NCI-H1105 treated with DMSO at 0.1 percent for 48 hours (cell line): ENCODE measurements at places on chromosomes 6 and 20.
A peak's percentile ranks its signal among the peaks of the same experiment; 100 is the strongest.

DNA sequence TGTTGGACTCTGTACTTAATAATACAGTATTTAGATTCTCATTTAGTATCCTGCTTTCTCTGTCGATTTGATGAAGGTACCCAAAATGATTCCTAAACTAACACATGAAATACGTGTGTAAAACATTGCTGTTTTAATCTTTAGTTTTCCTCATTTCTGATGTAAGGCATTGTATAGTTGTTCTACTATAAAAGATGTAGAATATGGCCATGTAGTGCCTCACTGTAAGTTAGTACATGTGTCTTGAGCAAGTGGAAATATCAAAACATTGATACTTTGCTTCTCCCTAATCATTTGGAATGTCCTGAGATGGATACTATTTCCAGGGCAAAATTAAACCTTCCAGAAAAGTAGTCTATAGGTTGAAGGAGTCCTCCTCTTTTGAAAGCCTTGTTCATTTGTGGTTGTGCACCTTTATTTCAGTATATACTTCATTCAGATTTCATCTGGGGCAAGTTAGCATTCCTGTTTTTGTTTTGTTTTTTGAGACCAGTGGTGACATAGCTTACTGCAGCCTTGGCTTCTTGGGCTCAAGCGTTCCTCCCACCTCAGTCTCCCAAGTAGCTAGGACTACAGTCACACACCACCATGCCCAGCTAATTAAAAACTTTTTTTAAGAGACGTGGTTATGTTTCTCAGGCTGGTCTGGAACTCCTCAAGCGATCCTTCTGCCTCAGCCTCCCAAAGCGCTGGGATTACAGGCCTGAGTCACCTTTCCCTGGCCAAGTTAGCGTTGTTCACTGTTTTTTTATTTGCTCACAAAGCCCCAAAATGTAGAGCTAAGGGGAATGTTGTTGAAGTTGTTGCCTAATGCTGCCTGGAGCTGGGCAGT, 11.6 kb downstream of the SRSF3 start:
- DNase-seq, result no peak

DNA sequence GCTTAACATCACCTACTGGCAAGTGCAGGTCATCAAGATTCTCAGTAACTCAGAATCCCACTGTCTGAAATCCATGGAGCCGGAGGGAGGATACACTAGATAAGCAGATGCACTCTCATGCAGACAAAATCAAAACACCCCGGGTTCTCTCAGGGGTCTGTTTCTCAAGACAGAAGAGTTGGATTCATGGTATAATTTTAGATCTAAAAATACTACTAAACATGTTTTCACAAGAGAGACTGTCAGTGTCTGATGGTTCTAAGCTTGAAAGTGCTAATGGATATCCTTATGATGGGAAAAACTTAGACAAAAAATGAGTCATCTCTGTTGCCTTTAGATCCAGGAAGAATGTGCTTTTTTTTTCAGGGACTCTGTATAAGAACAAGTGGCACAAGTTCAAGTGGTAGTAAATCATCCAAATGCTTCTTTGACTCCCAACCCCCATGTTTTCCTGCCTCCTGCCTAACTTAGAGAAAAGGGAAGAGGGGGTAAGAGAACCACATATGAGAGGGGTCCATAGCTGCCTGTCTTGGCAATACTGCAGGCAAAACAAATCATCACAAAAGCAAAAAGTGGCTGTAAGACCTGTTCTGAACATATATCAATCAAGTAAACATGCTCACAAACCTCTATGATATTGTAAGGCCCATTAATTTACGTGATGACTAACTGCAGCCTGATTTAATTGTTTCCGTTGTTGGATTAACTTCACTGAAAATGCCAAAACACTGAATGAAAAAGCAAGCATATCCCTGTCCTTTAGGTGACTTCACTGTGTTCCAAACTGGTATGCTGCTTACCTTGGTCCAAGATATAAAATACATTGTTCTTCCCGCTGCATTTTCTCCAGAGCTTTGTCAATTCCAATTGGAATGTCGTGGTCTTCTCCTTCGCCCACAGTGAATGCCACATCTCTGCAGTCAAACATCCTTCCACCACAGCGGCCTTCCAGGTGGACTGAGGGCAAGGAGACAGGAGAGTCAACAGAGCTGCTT, 84.0 kb upstream of the TULP1 start:
- DNase-seq, result no peak

DNA sequence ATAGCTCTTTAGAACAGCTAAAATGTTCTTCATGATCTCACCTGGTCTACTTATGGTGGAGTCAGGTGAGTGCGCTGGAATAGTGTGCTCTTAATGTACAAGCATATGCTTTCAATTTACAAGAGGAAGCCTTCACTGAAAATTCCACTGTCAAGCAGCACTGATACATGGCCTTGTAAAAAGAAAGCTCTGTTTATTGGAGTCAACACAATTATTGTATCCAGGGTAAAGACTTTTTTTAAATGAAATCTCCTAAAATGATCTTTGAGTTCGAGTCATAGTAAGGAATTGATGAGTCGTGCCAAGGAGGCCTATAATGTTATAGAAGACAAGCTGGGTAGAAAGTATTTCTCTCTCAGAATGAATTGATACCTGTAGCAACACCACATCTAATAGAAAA, 41.6 kb upstream of the CARMIL1 start:
- no peak for DNase-seq

GRCh38 chr6:127811900-127812570, 88.8 kb downstream of the THEMIS start:
- peak; percentile 64 for DNase-seq

DNA sequence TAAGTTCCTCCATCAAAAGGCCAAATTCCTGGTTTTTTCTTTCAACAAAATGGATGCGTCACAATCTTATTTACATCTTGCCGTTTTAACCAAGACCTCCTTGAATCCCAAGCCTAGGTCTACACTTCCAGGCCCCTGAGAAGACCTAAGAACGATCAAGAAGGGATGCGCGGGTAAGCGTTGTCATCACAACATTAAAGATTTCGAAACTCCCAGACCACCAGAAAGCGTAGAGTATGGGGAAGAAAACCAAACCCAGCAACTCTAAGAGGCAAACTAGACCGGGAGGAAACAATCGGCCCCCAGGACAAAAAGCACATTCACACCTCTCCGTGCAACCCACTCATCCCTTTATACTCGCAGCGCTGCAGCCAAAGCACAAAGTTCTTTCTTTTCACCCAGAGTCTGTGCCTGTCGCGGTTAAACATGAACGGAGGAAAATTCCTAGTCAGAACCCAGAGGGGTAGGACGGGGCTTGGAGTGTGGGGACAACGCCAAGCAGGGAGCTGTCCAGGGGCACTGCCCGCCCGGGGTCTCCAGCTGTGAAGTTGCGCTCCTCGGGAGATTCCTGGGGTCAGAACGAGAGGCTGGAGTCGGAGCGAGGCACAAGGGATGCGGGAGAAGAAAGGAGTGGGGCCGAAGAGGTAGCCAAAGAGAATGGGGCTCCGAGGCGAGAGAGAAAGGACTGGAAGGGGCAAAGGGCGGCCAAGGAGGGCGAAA, 725 bp downstream of the OSER1 start:
- no peak for DNase-seq

DNA sequence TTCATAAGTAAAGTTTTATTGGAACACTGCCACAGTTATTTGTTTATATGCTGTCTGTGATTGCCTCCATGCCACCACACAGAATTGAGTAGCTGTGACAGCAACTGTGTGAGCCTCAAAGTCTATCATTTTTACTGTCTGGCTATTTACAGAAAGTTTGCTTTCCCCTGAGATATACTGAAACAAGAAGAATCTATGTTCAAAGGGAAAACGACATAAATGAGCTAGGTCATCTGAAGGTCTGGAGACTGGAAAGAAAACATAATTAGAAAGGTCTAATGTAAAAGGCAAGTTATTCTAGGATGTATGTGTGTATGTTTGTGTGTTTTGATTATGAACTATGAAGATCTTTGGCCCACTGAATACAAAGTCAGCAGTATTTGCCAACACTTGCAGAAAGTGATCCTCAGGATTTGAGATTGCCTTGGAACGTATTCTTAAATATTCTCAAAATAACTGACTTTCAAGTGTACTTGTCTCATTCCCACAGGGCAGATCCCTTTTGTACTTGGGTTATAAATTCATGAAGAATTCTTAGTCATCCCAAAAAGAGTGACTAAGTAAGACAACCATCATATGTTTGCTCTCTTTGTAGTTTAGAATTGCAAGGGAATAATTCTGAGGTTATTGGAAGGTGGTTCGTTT, 677.7 kb downstream of the DOK5 start:
- no peak for DNase-seq

DNA sequence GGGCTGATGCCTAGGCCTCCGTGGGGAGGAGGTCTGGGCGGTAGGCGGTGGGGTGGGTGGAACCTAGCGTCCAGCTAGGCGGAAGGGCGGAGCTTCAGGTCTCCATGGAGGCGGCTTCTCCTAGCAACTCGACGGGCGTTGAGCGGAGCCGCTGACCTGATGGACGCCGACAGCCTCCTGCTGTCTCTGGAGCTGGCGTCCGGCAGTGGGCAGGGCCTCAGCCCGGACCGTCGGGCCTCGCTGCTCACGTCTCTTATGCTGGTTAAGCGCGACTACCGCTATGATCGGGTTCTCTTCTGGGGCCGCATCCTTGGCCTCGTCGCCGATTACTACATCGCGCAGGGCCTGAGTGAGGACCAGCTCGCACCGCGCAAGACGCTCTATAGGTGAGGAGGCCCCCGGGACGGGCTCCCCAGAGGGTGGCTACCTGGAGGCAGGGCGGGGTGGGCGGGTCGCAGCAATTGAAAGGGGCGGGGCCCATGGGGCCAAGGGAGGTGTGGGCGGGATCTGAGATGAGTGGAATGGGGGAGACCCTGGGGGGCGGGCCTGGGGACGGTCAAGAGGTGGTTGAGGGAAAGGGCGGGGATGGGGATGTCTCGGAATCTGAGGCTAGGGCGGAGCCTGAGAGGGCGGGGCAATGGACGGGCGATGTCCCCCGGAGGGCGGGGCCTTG, at the start of gene RSPH9:
Gene RSPH9 (plus strand): TSS at position 97 of the 673 bp plus-strand sequence. CDS start 63 bp downstream, at position 160.
- DNase-seq, result peak; percentile 73

- no peak for DNase-seq
Observed at GRCh38 chr6:139972116-139972515, 597.7 kb upstream of the CITED2 start.

- no peak for DNase-seq
Observed at GRCh38 chr6:106889692-106890091, 84.8 kb downstream of the CD24 start.

GRCh38 chr6:84026721-84027164, 6.8 kb upstream of the MRAP2 start:
- no peak for DNase-seq

DNA sequence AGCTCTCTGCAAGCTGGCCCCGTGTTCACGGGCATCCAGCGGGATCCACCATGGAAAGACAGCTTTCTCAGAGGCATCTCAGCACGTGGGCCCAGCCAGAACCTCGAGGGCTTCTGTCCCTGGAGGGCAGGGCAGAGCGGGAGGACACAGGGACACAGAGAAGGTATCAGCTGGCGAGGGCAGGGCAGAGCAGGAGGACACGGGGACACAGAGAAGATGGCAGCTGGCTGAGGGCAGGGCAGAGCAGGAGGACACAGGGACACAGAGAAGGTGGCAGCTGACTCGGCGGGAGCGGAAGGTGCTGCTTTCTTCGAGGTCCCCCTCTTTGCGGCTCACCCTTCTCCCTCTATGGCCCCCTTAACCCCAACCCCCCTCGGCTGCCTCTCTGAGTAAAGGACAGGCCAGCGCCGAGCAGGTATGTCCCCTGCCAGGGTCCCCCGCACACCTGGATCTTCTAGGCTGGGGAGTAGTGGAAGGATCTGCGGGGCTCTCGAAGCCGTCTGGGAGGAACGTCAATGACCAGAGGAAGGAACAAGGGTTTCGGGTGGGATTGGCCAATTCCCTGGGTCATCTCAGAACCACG, 28.9 kb upstream of the BHLHE23 start:
- no peak for DNase-seq

DNA sequence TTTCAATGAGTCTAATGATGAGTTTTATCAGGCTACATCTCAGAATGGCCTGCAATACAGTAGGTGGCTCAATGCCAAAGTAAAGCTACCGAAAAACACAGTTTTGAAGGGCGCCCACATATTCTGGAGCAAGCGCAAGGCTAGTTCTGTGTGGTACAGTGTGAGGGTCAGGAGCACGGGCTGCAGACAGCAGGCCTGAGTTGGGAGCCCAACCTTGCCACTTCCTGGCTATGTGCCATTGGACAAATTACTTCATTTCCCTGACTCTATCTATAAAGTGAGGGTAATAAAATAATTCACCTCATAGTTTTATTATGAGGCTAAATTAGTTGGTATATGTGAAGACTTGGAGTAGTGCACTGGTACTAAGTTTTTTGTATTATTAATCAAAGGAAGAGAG, 150.7 kb downstream of the OPN5 start:
- DNase-seq, result no peak

DNA sequence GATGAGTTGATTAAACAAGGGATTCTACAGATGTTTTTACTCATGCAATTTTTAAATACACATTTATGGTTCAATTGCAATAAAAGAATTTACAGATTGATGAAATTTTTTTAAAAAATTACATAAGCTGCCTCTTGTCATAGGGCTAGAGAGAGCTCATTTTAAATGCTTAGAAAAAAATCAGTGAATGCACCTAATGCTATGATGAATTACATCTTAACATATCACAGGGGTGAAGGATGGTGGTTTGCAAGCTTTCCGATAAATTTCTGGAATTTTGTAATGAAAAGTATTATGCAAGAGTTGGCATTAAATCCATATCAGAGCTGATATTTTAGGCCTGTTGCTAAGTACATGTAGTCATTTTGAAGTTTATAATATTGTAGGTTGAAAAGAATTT, 29.6 kb downstream of the DSE start:
- DNase-seq, result no peak

- peak; percentile 65 for DNase-seq
Observed at GRCh38 chr6:150004101-150004782, 21.1 kb downstream of the RAET1L start.

- DNase-seq, result no peak
Observed at GRCh38 chr6:44854712-44855443, 467.4 kb downstream of the CDC5L start.

DNA sequence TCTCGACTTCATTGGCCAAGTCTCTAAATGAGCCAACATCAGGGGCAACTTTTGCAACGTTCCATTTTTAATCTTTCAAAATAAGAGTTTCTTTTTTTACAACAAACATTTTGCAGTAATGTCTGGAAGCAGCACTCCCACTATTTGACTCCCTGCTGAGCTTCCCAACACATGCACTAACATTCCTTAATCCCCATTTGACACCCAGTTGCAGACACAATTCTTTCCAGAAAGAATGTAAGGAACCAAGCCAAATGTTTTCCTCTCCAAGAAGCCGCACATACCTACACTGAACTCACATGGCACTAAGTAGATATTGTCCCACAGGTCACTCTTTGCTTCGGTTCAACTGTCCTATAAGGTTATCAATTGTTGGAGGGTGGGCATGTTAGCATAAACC, 165.6 kb downstream of the GRM1 start:
- no peak for DNase-seq

GRCh38 chr6:166010136-166010960, 157.3 kb downstream of the TBXT start:
- DNase-seq, result no peak

- no peak for DNase-seq
Observed at GRCh38 chr6:99495466-99495865, 19.8 kb downstream of the USP45 start.

- peak; percentile 90 for DNase-seq
Observed at GRCh38 chr6:43477235-43478007, at the start of gene TJAP1. TSS of gene TJAP1 (plus strand) at chr6:43477570. CDS start at chr6:43499002, 21,432 bp downstream.
